ENCODE measurements at places on chromosomes 1 and 21.
A peak's percentile ranks its signal among the peaks of the same experiment; 100 is the strongest.

DNA sequence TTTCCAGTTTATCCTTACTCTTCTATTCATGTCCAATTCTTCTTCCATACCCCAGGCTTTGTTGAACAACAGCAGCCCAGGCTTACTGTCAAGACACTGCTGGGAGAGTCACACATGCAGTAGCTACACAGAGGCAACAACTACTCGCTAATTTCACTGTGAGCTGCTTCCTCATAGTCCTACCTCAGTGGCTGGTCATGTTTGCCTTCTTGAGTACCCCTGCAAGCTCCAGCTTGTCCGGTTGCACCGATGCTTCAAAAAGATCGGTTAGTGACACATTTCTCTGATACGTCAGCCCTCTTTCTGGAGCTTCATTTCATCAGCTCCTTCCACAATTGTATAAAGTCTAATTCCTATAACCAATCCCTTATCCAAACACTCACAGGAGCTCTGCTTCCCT, 246.7 kb upstream of the NFIA start:
- H3K4me1 ChIP-seq: peaks cover 2% of the 10 kb centered on the region
- no peak overlapping the region for H3K4me3 ChIP-seq
- H3K36me3 ChIP-seq: no peaks in the 10 kb centered on the region
- DNase-seq: no peak
- peaks cover 43% of the 10 kb centered on the region for H3K27me3 ChIP-seq

GRCh38 chr1:168179438-168180147, 831 bp downstream of the TIPRL start:
- peaks cover 13% of the 10 kb centered on the region for H3K4me1 ChIP-seq
- no peak overlapping the region for H3K4me3 ChIP-seq
- DNase-seq: no peak

DNA sequence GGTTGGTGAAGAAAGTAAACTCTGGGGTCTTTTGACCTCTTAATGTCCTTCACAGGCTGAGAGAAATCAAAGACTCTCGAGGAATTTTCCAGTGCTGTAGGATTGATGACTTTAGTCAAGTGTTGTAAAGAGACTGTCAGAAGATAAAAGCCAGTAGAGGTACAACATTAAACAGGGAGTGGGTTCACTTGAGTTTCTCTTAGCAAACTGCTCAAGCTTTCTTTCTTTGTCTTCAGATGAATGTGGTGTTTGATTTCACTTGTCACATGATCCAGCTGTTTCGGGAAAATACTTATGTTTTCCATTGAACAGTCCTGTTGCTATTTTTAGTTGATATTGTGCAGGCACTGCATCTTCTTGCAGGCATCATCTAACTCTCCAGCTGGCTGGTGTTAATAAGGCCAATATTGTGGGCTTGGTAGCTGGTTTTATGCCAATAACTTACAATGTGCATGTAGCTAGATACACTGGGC, 45.6 kb downstream of the XCL2 start:
- no peaks in the 10 kb centered on the region for H3K36me3 ChIP-seq
- no peak for DNase-seq
- H3K4me3 ChIP-seq: no peak overlapping the region
- H3K27ac ChIP-seq: no peak overlapping the region
- peaks cover 33% of the 10 kb centered on the region for H3K4me1 ChIP-seq
- no peaks in the 10 kb centered on the region for H3K27me3 ChIP-seq

DNA sequence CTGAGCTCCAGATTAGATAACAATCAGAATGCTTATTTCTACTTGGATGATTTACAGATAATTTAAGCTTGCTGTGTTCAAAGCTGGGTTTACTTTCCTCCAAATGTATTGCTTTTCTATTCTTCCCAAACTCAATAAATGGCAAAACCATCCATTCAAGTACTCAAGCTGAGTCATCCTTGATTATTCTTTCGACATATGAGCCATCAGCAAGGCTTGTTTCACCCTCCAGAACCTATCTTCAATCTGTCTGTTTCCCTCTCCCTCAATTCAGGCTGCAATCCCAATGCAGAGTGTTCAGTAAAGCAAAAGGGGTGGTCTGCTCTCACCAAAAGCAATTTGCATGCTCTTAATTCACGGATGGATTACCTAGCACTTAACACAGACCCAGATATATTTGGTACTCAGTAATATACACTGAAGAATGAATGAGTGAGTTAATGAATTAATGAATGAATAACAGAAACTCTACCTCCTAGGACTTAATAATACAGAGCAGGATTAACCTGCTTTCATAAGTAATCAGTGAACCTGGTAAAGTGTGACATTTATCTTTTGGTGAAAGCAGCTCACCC, 41.9 kb downstream of the DDR2 start:
- H3K27ac ChIP-seq: no peak overlapping the region
- no peaks in the 10 kb centered on the region for H3K4me1 ChIP-seq
- H3K27me3 ChIP-seq: no peaks in the 10 kb centered on the region
- H3K36me3 ChIP-seq: no peaks in the 10 kb centered on the region
- H3K4me3 ChIP-seq: no peak overlapping the region

DNA sequence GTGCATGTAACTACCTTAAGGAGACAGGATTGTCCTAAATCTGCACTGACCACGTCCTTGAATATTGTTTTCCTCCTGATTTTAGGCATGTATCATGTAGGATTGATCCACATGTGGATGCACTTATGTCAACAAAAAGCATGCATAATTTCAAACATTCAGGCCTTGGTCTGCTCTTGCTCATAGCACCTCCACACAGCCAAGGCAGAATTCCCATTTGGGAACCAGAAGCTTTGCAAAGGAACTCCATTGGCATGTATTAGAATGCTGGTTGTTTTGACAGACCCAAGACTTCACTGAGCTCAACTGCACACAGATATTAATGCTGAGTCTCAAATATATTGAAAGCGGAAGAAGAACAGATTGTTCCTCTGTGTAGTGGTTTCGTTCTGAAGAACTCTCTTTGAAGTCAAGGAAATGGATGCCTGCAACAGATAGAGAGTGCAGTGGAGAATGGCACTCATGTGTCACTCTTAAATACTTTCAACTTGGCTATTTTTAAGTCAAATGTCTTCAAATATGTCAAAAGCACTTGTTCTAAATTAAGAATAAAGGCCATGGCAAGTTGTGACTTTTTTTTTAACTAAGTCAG, 387.6 kb downstream of the LTN1 start:
- DNase-seq: no peak
- peaks cover 21% of the 10 kb centered on the region for H3K4me1 ChIP-seq
- no peak overlapping the region for H3K27ac ChIP-seq
- no peaks in the 10 kb centered on the region for H3K27me3 ChIP-seq
- H3K4me3 ChIP-seq: no peak overlapping the region

DNA sequence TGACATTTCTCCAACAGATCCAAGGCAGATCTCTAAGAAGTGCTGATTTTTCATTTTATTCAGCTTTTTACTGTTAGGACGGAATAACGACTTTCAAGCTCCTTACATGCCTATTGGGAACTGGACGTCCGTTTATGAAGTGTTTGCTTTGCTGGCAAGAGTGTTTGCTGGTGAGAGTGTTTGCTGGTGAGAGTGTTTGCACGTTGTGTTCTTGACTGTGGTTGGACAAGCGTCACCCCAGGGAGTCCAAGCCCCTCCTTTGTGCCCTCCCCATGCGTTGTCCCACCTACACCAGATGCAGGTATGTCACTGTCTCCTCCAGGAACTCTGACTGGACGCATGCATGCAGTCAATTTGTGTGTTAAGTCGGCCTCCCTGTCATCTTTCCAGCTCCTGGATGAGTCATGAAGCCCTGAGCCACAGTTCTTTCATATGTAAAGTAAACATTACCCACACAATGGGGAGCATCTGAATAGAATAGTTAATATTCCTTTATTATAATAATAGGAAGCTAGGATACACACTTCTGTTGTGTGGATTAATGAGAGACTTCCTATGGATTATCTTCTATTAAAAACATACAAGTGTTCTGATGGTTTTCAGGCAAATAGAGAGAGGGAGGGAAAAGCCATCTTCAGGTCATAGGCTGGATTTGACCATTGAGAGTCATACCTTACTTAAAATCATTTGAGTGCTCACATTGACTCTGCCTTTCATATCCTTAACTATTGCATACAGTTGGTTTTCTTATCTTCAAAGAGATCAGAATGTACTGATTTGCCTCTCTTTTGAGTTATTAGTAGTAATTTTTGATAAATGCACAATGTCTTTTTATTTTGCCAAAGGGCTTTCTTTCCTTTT, 119.2 kb downstream of the GALNT2 start:
- H3K27ac ChIP-seq: peak overlapping the region; percentile 19
- H3K27me3 ChIP-seq: no peaks in the 10 kb centered on the region
- peaks cover 48% of the 10 kb centered on the region for H3K4me1 ChIP-seq

DNA sequence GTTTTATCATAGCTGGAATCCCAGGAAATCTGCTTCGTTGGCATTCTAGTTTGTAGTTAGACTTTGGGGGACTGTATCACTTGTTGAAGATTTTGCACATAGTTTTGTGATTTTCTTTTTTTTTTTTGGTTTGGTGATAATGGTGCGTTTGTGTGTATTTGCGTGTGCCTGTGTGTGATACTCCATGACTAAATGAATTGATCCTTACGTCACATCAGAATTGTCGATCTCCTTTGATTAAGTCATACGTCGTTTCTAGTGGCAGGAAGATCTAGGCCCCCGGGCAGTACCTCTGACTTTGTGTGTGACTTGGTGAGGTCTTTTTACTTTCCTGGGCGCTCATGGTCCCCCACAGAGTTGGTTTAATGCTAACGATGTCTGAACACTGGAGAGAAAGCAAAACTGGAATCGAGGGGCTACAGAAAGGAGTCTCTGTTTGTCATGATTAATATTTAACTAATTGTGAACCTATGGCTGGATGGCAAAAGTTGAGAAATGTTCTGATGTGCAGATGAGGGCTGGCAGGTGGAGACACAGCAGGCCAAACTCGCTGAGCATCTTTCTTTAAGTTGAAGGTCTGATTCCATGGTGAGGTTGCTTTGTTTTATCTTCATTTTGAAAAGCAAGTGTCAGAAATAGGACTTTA, 2.4 kb downstream of the RASSF5 start:
- H3K4me3 ChIP-seq: no peak overlapping the region
- peaks cover 1% of the 10 kb centered on the region for H3K36me3 ChIP-seq
- peaks cover 40% of the 10 kb centered on the region for H3K27me3 ChIP-seq
- DNase-seq: no peak
- peaks cover 32% of the 10 kb centered on the region for H3K4me1 ChIP-seq

DNA sequence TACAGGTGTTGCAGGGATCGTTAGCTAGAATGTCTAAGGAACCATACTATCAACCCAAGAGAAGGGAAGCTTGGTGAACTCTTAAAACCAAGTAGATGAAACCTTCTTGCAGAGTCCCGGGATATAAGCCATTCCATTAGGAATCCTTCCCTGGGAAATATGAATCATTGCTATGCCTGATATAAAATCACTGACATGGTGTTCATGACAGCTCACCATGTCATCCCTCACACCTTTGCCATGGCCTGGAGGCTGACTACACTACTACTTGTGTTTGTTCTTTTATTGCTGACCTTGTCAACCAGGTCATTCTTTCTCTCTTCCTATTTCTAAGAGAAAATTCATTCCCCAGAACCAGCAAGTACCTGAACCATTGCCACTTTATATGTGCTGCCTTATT, 12.1 kb downstream of the ST6GALNAC3 start:
- no peaks in the 10 kb centered on the region for H3K27me3 ChIP-seq
- H3K36me3 ChIP-seq: no peaks in the 10 kb centered on the region
- peaks cover 8% of the 10 kb centered on the region for H3K4me1 ChIP-seq

GRCh38 chr21:31493350-31493880, 149.4 kb upstream of the TIAM1 start:
- H3K27ac ChIP-seq: no peak overlapping the region
- no peaks in the 10 kb centered on the region for H3K36me3 ChIP-seq
- peaks cover 2% of the 10 kb centered on the region for H3K4me1 ChIP-seq
- DNase-seq: no peak

GRCh38 chr1:100364697-100365096, 12.4 kb downstream of the CDC14A start:
- no peak overlapping the region for H3K4me3 ChIP-seq
- no peak for DNase-seq
- H3K4me1 ChIP-seq: peaks cover 48% of the 10 kb centered on the region
- H3K27ac ChIP-seq: peak overlapping the region; percentile 22
- H3K36me3 ChIP-seq: peaks cover 52% of the 10 kb centered on the region
- no peaks in the 10 kb centered on the region for H3K27me3 ChIP-seq

DNA sequence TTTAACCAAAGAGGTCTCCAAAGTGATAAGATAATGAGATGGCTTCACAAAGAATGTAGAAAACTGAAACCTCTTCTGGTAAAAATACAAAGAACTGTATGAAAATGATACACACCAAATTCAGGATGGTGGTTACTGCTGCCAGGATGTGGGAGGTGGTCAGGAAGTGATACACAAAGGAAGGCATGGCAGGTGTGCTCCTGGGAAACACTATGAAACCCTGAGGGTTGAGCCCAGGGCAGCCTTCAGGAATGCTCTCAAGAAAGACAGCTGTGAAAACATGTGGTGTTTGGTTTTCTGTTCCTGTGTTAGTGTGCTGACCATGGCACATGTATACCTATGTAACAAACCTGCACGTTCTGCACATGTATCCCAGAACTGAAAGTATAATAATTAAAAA, 109.3 kb downstream of the NTNG1 start:
- peaks cover 5% of the 10 kb centered on the region for H3K4me1 ChIP-seq
- H3K4me3 ChIP-seq: no peak overlapping the region
- DNase-seq: no peak
- no peak overlapping the region for H3K27ac ChIP-seq

GRCh38 chr1:16326833-16327404, 25.4 kb downstream of the FBXO42 start:
- peaks cover 11% of the 10 kb centered on the region for H3K36me3 ChIP-seq
- H3K4me1 ChIP-seq: peaks cover 9% of the 10 kb centered on the region
- no peaks in the 10 kb centered on the region for H3K27me3 ChIP-seq
- no peak for DNase-seq
- no peak overlapping the region for H3K4me3 ChIP-seq

Measured in activated naive CD8-positive, alpha-beta T cell treated with anti-CD3 and anti-CD28 coated beads for 36 hours (primary cell).